ENCODE measurements at places on chromosomes 7 and 10.
A peak's percentile ranks its signal among the peaks of the same experiment; 100 is the strongest.

DNA sequence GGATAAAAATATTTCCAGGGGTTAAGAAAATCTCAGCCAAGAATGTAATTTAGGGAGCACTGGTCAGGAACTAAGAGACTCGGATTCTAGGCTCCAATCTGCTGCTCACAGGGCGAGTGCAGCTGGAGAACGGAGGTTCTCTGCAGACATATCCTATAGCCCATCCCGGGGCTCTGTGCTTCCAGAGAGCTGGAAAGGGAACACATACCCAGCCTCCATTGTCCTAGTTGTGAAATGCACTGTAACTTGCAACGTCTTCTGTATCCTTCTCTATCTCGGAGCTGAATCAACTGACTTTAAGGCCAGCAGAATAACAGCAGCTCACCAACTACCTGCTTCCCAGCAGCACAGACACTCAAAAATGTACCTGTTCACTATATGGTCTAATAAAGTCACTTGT, 351.1 kb upstream of the MYO3A start:
- DNase-seq = no peak

DNA sequence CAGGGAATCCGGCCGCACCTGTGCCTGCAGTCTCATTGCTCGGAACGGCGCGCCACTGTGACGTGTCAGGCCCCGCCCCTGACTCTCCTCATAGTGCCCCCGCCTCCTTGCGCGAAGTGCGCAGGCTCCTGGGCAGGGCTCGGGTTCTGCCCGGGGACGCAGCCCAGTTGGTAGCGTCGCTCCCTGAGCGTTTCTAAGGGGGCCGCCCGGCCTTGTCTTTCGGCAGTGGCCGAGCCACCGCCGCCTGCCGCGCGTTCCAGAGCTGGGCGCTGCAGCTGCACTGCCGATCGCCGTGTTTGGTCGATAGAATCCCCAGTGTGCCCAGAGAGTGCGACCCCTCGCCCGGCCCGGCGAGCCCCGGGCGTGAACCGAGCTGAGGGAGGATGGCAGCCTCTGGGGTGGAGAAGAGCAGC, at the start of gene KLHL7:
Gene KLHL7, plus strand, starts transcription at position 142 of the 413 bp plus-strand sequence. Its CDS starts 242 bp downstream, at position 384.
- peak; percentile 99 for DNase-seq

- no peak for DNase-seq
Measured at GRCh38 chr7:152636441-152636840, 39.5 kb downstream of the XRCC2 start.

DNA sequence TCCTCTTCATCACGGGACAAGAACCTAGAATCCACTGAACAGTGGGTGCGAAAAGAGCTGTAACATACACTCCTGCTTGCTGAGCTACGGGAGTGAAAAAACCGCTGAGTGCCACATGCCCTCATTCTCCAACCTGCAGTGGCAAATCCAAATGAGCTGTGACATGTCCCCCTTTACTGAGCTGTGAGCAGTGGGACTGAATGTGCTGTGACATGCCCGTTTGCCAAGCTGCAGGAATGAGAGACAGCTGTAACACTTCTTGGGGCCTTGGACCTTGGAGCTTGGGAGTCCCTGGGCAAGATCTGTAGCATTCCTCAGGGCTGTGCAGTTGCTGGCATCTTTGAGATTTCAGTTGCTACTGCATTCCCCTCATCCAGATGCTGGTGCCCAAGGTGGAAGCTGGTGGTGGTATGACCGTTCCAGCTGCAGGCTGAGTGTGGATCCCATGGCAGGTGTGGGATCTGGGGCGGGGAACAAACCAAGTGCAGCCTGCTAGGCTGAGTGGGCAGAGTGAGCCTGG, 85.0 kb downstream of the TMEM106B start:
- no peak for DNase-seq

DNA sequence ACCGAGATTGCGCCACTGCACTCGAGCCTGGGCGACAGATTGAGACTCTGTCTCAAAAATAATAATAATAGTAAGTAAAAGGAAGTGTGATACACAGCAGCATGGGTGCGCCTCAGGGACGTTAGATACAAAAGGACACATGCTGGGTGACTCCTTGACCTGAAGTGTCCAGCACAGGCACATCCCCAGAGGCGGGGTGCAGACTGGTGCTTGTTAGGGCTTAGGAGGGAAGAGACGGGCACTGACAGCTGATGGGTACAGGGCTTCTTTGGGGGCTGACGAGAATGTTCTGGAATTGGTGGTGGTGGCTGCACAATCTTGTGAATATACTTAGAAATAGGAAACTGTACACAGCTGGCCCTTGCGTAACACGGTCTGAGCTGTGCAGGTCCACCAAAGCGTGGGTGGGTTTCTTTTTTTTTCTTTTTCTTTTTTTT, 61.8 kb upstream of the DNAJB6 start:
- no peak for DNase-seq

GRCh38 chr10:2920637-2921036, 146.7 kb upstream of the PFKP start:
- DNase-seq = no peak

DNA sequence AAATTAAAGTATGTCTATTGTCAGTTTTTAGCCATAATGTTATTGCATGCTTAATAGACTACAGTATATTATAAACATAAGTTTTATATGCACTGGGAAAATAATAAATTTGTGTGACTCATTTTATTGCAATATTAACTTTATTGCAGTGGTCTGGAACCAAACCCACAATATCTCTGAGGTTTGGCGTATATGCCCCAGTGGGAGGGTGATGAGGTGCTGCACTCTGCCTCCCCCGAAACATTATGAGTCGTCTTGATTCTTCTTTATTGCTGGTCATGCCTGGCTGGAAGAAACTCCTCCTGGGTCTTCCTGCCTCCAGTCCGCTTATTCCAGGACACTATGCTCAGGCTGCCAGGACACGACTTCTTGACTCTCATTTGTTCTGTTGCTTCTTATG, 88.4 kb downstream of the MTPN start:
- no peak for DNase-seq
